ENCODE measurements at places on chromosomes 12 and 14. TPM values are rescaled to one million over a fixed set of nuclear protein-coding genes. Genes with fewer than 3 reads are reported as not detected.

Gene GNB3
- total RNA-seq: 0.14 TPM

Gene TAC3
- total RNA-seq: 0.76 TPM

Gene FSCB
- not detected for total RNA-seq

Gene PTPRB
- total RNA-seq: 2.3 TPM

Gene OR4Q2
- total RNA-seq: not detected

- H3K27ac ChIP-seq: no peak overlapping the region
- no peak overlapping the region for H3K4me3 ChIP-seq
- DNase-seq: no peak
- H3K27me3 ChIP-seq: peaks cover 100% of the 10 kb centered on the region
These were observed 3.1 kb upstream of the NKX2-1 start for GRCh38 chr14:36522972-36523715.

- H3K4me3 ChIP-seq: no peak overlapping the region
- no peak for DNase-seq
- H3K27me3 ChIP-seq: no peaks in the 10 kb centered on the region
- no peak overlapping the region for H3K27ac ChIP-seq
These were observed 156.0 kb downstream of the LRIG3 start for GRCh38 chr12:58764100-58764953.

DNA sequence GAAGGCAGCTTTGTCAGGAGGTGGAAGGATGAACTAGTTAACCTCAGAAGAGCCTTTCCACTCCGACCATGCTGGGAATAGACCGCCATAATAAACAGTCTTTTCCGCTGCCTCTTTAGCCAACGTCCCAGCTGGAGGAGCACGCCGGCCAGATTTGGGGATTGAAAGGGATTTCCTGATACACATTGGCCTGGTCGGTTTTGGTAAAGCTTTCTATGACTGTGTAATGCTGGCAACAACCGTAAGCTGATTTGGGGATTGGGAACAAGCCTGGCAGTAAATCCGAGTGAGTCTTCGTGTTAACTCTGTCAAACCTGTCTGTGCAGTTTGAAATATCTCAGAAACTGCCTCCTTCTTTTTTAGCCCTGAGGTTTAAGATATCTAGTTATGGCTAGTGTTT lies 87.0 kb downstream of the DAD1 start:
- H3K27ac ChIP-seq: peak overlapping the region; percentile 86
- H3K27me3 ChIP-seq: no peaks in the 10 kb centered on the region
- DNase-seq: no peak
- H3K36me3 ChIP-seq: peaks cover 27% of the 10 kb centered on the region
- peaks cover 68% of the 10 kb centered on the region for H3K4me1 ChIP-seq

DNA sequence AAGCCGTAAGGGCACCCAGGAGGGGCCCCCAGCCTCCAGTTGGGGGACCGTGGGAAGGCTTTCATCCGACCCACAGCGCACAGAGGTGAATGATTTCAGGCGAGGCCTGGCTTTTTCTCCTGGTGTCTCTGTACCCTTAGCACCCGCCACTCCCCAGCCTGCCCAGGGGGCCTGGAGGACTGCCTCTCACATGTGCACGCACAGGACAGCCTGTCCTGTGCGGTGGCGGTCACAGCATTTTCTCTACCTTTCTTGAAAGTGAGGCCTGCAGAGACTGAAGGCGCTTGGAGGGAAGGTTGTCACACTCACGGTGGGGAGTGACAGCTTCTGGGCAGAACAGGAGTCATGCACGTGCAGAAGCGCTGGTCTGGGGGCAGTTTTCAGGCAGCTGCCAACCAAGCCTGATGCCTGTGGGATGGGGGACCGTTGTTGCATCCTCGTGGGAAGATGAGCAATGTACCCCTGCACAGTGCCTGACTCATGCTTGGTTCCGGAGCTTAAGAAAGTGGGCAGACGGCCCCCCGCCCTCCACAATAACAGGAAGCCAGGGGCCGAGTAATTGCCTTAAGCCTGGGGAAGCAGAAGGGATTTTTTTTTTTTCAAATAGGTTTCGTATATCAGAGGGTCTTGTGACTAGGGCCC lies 148.1 kb downstream of the TSPAN9 start:
- no peak for DNase-seq
- no peak overlapping the region for H3K4me3 ChIP-seq
- H3K4me1 ChIP-seq: peaks cover 33% of the 10 kb centered on the region
- H3K27me3 ChIP-seq: no peaks in the 10 kb centered on the region
- no peak overlapping the region for H3K27ac ChIP-seq

GRCh38 chr12:25957793-25958427 lies 572 bp upstream of the RASSF8 start:
- H3K27me3 ChIP-seq: peaks cover 19% of the 10 kb centered on the region
- peak overlapping the region; percentile 74 for H3K27ac ChIP-seq

- DNase-seq: no peak
- H3K36me3 ChIP-seq: no peaks in the 10 kb centered on the region
- H3K27ac ChIP-seq: no peak overlapping the region
These were observed 288.7 kb upstream of the FLRT2 start for GRCh38 chr14:85241022-85241855.

DNA sequence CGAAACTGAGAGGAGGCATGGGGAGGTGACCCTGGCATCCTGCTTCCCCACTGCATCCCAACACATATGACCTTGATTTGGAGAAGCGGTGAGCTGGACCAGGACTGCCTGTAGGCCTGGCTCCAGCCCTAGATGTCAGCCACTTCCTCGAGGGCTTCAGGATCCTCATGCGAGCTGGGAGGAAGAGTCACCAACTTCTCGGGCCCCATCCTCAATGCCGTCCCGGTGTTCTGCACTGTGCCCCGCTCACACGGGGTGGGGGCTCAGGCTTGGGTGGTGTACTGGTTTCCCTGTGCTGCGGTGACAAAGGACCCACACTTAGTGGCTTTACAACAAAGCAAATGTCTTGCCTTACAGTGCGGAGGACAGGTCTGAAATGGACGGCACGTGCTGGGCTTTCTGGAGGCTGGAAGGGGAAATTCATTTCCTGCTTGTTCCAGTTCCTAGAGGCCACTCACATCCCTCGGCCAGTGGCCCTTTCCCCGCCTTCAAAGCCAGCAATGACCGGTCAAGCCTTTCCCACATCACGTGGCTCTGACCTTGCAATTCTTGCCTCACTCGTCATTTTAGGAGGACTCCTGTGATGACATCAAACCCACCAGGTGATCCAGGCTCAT lies 298.1 kb upstream of the RTL1 start:
- no peak for DNase-seq
- H3K27ac ChIP-seq: no peak overlapping the region
- no peak overlapping the region for H3K4me3 ChIP-seq
- no peaks in the 10 kb centered on the region for H3K4me1 ChIP-seq
- no peaks in the 10 kb centered on the region for H3K36me3 ChIP-seq
- no peaks in the 10 kb centered on the region for H3K27me3 ChIP-seq

GRCh38 chr12:76765598-76765997 lies 1.7 kb downstream of the ZDHHC17 start:
- H3K27me3 ChIP-seq: no peaks in the 10 kb centered on the region

- H3K4me3 ChIP-seq: no peak overlapping the region
- no peaks in the 10 kb centered on the region for H3K27me3 ChIP-seq
- H3K4me1 ChIP-seq: no peaks in the 10 kb centered on the region
- no peak for DNase-seq
- no peak overlapping the region for H3K27ac ChIP-seq
- H3K36me3 ChIP-seq: no peaks in the 10 kb centered on the region
These were observed 879 bp downstream of the GDF3 start for GRCh38 chr12:7694556-7695236.

DNA sequence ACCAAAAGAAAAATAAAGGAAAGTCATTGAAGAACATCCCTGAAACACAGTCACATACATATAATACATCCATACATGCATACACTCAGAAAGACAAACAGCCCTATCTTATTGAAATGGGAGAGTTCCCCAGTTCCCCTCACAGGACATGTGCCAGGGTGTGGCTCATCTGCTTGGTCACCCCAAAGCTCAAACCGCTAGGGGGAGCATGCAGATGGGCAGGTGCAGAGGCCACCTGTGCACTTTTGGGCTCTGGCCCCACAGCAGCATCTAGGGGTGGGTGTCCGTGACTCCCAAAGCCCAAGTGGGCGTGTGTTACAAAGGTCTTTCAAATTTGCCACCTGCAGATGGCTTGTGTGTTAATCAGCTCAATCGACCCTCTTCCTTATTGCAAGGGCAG lies 75.2 kb downstream of the CMAS start:
- no peaks in the 10 kb centered on the region for H3K36me3 ChIP-seq
- no peaks in the 10 kb centered on the region for H3K4me1 ChIP-seq
- no peak for DNase-seq
- H3K4me3 ChIP-seq: no peak overlapping the region

DNA sequence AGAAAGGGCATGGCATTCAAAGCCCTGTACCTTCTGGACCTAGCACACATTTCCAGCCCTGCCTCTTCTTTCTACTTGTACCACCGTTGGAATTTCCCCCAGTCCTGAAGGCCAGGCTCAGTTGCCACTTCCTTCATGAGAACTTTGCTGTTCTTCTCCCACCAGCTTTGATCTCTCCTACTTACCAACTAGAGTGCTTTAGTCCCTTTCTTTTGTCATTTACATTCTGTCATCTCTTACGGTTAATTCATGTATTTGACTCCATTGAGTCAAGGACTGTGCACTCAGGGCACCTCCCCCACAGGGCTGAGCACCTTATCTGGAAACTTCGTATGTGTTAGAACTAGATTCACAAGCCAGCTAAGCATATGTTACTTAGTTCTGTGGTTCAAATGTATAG lies 26.3 kb downstream of the BICDL1 start:
- H3K36me3 ChIP-seq: no peaks in the 10 kb centered on the region
- H3K4me1 ChIP-seq: no peaks in the 10 kb centered on the region
- no peaks in the 10 kb centered on the region for H3K27me3 ChIP-seq
- DNase-seq: peak; percentile 49
- H3K4me3 ChIP-seq: no peak overlapping the region

- no peaks in the 10 kb centered on the region for H3K27me3 ChIP-seq
- no peak overlapping the region for H3K4me3 ChIP-seq
- no peak for DNase-seq
- H3K36me3 ChIP-seq: no peaks in the 10 kb centered on the region
- H3K4me1 ChIP-seq: no peaks in the 10 kb centered on the region
These were observed 447.5 kb downstream of the PCNX1 start for GRCh38 chr14:71354801-71355200.

DNA sequence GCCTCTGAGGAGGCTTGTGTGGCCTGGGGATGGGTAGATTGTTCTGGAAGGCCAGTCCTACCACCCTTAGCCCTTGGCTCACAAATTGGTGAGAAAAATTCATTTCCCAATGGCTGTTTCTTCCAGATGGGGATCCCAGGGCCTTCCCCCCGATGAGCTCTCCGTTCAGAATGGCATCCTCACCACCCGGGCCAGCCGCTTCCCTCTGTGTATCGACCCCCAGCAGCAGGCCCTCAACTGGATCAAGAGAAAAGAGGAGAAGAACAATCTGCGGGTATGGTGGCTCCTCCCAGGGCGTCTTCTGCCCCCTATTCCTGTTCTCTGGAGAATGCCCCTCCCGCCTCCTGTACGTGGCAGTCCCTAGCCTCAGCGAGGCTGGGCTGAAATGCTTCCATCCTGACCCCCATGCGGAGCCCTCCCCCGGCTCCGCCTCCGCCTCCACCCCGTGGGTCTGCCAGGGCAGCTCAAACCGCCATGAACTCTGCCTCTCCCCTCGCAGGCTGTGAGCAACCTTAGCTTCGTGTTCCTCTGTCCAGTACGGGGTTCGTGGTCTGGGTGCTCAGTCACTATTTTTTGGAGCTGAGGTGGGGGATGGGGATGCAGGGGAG lies 57.8 kb downstream of the CCDC92 start:
- no peak overlapping the region for H3K4me3 ChIP-seq
- H3K4me1 ChIP-seq: no peaks in the 10 kb centered on the region
- no peak overlapping the region for H3K27ac ChIP-seq
- no peaks in the 10 kb centered on the region for H3K27me3 ChIP-seq

Measured in thymus (tissue), 14 donors.